ENCODE measurements at places on chromosomes 6 and 20. TPM values are rescaled to one million over a fixed set of nuclear protein-coding genes. Genes with fewer than 3 reads are reported as not detected.

GRCh38 chr20:51697096-51697826 is 70.9 kb downstream of the ATP9A start:
- no peak for DNase-seq

The ARMH2 gene
- polyA plus RNA-seq, result not detected

GRCh38 chr6:158445426-158446085 is 114.3 kb upstream of the TMEM181 start:
- DNase-seq, result no peak

DNA sequence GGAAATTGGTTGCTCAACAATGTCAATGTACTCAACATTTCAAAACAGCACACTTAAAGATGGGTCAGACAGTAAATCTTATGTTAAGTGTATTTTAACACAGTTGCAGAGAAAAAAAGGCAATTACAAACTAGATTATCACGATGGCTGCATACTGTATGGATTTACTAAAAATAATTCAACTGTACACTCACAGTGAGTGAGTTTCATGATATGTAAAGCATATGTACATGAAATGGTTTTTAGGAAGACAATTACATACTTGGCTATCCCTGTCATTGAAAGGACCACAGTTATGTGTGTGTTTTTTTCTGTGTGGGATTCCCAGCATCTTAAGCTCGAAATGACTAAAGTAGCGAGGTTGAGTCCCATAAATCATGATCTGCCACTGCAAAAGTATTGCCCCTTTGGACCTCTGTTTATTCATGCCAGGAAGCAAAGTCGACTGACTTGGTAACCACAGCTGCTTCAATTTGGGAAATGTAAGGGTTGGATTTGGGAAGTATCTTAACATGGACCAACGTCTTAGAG is 5.5 kb upstream of the SALL4 start:
- no peak for DNase-seq

Data from muscle of back (tissue), 13 donors.